ENCODE measurements at places on chromosomes 5 and 9.

DNA sequence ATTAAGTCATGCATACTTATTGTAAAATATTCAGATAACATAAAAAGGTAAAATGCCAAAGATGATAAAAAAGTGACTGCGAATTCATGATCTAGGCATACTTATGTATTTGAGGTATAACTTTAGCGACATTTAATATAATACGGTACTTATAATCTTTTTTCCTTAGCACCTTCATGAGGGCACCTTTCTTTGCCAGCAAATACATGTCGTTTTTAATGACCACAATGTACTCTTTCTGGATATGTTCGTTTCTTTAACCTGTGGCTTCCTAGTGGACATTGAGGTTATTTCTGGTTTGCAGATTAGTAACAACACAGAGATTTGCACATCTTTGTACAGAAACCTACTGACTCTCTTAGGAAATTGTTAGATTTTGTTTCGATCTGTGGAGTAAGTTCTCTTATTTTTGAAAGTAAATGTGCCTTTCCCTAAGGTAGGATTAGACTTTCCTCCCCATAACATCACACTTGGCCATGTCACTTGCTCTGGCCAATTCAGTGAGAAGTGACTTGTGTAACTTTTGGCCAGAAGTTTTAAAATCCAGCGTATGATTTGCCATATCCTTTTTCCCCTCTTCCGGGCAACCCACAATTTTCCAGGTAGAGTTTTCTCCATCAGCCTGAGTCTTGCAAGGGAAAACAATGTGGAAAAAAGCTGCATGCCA is 24.4 kb downstream of the ANKRD33B start:
- no peak for DNase-seq

GRCh38 chr5:145971701-145972100 is 35.3 kb downstream of the SH3RF2 start:
- DNase-seq = no peak

DNA sequence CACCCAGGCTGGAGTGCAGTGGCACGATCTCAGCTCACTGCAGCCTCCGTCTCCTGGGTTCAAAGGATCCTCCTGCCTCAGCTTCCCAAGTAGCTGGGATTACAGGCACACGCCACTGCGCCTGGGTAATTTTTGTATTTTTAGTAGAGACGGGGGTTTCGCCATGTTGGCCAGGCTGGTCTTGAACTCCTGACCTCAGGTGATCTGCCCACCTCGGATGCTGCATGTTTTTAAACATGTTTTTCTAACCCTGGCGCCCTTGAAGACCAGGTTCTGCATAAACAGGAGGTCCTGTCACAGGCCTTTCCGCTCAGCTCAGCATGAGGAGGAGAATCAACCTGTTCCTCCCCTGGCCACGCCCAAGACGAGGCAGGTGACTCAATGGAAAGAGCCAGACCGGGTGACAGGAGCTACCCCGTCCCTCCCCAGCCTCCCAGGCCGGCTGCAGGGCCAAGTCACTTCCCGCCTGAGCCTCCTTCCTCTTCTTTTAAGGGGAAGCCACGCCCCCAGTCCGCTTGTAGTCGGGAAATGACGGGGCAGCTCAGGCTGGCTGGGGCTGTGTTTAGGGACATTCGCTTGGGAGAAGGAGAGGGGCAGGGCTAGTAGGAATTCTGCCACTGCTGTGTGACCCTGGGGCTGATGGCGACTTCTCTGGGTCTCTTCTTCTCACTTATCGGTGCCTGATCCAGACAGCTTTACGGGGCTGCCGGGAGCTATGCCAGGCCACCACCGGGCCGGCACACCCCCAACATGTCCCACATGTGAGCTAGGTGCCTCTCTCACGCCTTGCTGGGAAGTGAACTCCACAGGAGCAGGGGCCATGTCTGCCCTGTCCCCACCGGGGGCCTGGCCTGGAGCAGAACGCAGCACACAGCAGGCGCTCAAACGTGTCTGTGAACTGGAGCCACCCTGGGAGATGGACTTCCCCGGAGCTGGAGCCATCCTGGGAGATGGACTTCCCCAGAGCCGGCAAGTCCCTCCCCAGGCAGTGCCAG is 6.1 kb downstream of the NOTCH1 start:
- DNase-seq = peak; percentile 88

GRCh38 chr9:91832322-91832721 is 117.7 kb downstream of the ROR2 start:
- DNase-seq = no peak

DNA sequence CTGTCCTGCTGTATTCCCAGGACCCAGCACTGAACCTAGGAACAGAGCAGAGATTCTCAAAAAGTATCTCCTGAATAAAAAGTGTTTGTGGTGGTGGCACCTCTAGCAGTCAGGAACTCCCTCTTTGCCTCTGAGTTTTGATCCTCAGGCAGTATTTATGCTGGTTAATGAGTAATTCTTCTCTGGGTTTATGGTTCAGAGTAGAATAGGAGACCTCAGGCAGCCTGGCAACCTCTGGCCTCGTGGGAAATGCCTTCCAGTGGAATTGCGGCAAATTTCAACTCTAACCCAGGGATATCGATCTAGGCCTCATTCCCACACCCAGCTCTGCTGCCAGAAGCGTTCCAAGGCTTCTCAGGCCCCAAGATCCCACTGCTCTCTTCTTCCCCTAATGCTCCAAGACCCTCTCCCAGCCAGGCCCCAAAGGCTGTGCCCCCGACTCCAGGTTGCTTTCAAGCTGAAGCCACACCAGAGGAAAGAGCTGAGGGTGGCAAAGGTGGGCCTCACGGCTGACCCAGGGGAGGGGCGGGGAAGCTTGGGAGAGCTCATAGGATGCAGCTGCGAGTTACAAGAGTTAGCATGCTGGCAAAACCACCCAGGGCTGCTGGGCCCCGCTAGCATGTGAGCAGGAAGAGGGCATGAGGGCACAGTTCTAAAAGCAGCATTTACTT is 10.9 kb upstream of the HDHD3 start:
- DNase-seq = no peak

DNA sequence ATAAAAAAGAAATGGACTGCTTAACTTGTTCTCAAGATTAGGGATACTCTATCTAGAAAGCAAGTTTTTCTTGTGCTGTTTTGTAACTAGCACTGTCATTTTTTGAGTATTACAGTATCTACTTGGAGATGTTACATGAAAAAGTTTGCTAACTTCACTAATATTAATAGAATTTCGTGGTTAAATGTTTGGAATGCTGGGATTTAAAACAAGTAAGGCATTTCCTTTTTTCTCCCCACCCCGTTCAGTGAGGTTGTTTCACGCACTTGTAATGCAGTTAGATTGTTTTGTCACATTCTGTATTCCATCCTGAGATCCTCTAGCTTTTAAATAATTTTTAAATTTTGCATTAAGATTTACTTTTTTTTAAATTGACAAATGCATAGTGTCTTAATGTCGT is 20.0 kb upstream of the TEK start:
- DNase-seq = no peak

DNA sequence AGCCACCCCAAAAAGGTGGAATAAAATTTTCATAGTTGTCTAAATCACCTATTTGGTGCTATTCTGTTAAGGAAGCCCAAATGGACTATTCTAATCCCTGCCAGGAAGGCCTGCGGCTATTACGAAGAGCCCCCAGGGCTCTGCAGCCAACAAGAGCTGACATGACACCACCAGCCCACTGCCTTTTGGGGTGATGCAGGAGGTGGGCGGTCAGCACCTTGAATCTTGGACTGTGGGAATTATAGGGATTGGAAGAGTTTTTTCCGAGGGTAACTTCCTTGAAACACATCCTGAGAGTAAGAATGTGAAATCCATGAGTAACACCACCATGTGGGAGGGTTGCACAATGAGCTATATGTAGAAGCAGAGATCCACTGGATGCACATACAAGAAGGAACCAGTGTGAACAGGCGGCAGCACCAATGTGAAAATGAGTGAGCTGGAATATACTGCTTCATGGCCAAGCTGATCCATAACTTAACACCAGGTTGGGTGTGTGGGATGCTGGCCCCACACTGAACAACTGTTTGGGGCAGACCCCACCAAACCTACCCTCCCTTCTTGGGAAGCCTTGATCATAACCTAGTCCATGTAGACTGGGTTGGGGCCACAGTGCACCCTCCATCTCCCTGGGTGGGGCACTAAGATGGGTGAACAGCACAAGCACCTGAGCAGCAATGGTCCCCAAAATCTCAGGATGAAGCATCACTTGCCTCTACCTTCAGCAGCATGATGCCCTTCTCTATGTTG is 239.0 kb downstream of the FSTL4 start:
- DNase-seq = no peak

- DNase-seq = no peak
Measured at GRCh38 chr9:129171993-129172751, 5.9 kb downstream of the IER5L start.

Measured in activated T-cell treated with anti-CD3 and anti-CD28 coated beads for 24 hours (primary cell).